ENCODE measurements at places on chromosomes 11 and 22.

DNA sequence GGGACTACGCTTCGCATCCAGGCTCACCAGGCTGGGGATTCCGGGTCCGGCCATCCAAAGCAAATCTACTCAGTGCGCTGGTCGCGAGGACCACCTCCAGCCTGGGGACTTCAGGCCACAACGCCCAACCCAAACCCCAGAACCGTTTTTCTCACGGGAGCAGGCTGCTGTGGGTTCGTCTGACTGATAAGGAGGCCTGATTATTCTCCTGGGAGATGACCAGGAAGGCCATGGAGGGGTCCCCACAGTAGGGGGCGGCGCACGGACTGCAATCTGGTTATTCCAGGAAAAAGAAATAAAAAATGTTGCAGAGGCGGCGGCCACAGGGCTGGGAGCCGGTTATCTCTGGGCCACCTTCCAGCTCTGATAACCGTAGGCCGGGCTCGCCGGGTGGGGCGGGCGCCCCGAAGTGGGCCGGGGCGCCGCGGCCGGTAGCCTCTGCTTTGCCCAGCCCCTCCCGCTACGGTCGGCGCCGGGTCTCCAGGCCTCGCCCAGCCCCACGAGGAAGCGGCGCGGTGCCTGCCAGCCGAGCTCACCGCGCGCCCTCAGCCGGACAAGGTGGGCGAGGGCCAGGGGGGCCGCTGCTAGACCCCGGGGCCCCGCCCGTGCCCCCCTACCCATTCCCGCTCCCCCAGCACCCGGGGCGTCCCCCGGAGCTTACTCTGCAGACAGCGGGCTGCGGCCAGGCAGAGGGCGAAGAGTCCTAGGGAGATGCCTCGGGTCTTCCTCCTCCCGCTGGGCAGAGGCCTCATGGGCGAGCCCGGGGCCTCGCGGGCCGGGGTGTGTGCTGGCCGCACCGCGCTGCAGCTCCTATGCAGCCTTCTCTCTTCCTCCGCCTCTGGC lies 446 bp downstream of the VSTM5 start:
- no peak for DNase-seq

- DNase-seq = no peak
These were observed 126.8 kb upstream of the RAG2 start for GRCh38 chr11:36724742-36725385.

DNA sequence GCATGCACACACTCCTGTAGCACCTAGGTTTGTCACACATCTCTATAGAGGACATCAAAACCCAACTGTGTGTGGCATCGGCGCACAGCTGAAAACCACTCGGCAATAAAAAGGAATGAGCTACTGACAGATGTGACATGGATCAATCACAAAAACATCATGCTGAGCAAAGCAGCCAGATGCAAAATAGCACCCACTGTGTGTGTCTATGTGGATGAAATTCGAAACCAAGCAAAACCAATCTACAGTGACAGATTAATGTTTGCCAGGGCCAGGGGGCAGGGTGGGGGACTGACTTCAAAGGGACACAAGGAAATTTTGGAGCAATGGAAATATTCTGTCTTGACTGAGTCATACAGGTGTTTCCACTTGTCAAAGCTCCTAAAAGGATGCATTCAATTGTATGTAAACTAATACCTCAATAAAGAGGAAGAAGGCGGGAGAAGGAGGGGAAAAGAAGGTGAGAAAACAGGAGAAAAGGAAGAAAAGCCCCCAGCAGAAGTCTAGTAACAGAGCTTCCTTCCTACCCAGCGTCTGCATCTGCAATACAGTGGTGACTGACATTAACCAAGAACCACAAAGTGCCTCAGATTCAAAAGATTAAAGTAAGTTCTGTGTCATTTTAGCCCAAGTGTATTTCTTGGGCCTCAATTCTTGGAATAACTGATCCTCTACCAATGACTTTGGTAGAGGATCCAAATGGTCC lies 49.8 kb downstream of the PACSIN2 start:
- no peak for DNase-seq

DNA sequence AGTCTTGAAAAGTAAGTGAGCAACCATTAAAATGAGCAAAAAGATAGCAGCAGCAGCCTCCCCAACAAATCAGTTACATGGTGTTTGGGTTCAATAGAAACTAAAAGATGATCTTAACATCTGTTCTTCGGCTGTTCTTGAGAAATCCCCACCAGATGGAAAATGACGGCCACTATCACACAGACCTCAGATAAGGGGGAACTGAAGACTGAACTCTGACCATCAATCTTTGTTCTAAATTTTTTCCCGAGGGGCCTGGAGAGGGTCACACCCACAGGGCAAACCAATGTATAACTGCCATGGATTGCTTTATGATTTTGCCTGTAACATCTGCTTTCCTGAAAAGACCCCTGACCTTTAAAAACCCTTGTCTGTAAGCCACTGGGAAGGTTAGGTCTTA lies 624.8 kb upstream of the KIRREL3 start:
- no peak for DNase-seq

- DNase-seq = no peak
These were observed 73.0 kb downstream of the OSBP2 start for GRCh38 chr22:30767661-30768060.

DNA sequence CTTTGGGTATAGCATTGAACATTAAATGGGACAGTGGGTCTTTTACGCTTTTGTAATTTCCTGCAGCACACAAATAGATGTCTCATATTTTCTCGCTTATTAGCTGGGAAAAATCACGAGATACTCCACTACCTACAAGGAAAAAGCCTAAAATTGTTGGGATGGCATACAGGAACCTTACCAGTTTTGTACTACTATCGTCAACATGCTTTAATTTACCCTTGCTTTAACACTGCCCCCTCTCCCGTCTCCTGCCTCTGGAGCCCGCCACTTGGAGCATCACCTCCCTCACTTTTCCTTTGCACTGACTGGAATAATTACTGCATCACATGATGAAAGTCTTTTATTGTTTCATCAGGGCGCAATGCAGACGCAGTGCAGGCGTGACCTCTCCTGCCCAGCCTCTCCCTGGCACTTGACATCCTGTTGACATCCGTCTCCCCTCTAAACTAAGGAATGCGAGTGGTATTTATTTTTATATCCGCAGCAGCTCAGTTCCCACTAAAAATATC lies 1.0 kb upstream of the FNBP4 start:
- DNase-seq = no peak

- no peak for DNase-seq
These were observed 3.3 kb downstream of the TMEM121B start for GRCh38 chr22:17117890-17118289.

- no peak for DNase-seq
These were observed 367.8 kb upstream of the ANO5 start for GRCh38 chr11:21825127-21825526.

- no peak for DNase-seq
These were observed 22.1 kb upstream of the FGF3 start for GRCh38 chr11:69841170-69841858.

DNA sequence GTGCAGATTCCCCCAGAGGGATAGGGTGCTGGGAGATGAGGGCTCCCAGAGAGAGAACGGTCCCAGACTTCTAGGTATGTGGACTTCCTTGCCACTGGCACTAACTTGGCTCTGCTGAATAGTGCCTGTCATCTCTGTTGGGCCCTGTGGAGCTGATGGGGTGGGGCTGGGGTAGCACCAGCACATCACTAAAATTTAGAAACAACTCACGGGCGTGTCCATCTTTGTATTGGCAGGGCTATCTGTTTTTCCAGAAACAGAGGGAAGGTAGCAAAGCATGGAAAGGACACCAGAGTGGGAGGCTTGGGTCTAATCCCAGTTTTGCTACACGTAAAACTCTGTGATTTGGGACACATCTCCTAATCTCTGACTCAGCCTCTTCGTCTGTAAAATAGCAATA lies 25.8 kb downstream of the SWAP70 start:
- no peak for DNase-seq

DNA sequence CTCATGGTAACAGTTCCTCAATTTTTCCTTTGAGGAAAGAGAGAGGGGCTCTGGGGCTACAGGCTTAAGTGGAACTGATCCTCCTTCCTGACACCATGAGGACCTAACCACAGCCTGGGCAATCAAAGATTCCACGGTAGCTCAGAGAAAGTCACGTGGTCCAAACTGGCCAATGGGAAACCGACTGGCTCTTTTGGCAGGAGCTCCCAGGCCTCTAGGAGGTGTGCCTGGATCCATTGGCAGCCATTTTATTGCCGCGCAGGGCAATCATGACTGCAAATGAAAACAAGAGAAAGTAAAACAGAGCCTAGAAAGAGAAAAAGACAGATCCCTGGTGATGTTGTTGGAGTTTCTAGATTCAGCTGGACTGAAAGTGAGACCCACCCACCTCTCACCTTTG lies 27.3 kb upstream of the ASPHD2 start:
- no peak for DNase-seq

GRCh38 chr11:2419638-2420501 lies 19.3 kb downstream of the TSSC4 start:
- no peak for DNase-seq

DNA sequence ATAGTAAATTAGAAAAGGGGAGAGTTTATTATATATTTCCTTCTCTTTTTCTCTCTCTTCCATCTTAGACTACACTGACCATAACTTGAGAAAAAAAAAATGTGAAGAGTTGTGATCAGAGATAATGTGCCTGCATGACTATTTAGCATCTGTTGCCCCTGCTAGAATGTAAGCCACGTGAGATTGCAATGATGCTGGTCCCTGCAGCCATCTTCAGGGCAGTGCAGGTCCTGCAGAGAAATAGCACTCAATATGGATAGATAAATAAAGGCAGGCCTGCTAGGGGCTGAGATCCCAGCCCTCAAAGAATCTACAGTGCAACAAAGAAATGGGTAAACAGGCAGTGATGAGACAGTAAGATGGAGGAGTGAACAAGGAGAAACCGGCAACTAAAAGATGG lies 7.8 kb upstream of the DKK3 start:
- no peak for DNase-seq

DNA sequence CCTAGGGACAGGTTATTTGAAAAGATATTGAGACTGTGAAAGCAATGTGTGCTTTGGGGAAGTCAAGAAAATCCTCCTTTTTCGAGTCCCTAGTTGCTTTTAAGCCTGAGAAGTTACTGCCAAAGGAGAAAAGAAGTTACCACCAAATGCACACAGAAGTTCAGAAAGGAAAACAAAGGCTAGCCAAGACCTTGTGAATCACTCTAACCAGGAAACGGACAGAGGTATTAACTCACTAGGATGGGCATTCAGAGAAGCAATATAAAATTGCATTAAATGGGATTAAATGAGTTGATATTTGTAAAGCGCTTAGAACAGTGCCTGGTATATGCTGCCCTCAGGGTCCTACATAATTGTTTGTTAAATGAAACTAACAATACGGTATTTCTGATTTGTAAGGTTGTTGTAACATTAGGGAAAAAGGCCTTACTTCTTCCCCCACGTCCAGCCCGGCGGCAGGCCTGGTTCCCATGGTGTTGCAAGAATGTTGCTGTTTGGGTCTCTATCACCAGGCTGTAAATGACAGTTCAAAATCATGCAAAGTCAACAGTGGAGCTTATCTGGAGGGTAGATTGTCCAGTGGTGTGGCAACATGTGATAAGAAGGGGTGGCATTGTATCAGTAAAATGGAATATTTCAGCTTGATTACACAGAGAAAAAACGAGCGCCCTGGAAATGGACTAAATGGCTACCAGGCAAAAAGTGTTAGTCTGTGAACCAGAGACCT lies 7.1 kb downstream of the TMA7B start:
- no peak for DNase-seq

DNA sequence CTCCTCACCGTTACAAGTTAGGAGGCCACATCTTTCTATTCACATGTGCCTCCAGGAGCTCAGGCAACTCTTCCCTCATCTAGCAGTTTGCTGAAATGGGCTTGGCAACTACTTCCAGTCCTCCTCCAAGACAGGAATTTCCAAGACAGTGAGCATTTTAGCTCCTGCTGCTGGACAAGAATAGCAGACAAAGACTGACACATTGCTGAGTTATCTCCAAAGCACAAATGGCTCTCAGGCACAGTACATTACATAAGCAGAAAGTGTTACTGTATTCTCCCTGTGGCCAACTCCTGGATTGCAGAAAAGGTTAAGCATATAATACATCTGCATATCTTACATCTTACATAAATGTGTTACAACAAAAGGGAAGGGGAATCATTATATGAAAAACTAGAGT lies 83.2 kb upstream of the POU2AF2 start:
- no peak for DNase-seq

DNA sequence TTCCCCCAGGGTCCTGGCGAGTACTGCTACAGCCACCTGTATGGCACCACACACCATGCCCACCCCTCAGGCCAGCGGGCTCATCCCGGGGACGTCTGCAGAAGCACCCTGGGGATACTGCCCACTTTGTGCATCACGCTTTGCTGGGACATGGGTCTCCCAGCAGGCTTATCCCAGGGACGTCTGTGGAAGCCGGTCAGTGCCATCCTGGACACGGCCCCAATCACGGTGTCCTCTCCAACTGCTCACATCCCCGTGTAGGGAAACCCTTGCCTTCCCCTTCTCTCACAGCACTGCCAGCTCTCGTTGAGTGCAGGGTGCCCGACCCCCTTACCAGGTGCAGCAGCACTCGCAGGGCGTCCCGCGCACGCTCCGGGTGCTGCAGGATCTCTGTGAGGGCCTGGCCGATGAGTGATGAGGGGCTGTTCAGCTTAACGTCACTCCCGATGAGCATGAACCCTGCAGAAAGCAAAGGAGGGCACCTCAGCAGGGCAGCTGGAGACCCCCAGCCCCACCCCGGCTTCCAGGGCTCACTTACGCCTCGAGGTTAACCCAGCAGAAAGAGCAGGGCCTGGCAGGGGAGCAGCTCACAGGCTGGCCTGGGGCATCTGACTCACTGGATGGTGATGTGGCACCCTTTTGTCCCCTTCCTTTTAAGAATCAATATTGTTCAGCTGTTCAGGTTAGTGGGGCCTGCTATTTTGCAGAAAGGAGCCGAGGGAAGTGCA lies 76.9 kb upstream of the PITPNB start:
- no peak for DNase-seq

- peak; percentile 24 for DNase-seq
These were observed 482 bp downstream of the DDX17 start for GRCh38 chr22:38505541-38506117.

GRCh38 chr22:26718488-26718887 lies 61.1 kb downstream of the MIAT start:
- no peak for DNase-seq

- no peak for DNase-seq
These were observed 65.1 kb downstream of the USP35 start for GRCh38 chr11:78253797-78254196.

DNA sequence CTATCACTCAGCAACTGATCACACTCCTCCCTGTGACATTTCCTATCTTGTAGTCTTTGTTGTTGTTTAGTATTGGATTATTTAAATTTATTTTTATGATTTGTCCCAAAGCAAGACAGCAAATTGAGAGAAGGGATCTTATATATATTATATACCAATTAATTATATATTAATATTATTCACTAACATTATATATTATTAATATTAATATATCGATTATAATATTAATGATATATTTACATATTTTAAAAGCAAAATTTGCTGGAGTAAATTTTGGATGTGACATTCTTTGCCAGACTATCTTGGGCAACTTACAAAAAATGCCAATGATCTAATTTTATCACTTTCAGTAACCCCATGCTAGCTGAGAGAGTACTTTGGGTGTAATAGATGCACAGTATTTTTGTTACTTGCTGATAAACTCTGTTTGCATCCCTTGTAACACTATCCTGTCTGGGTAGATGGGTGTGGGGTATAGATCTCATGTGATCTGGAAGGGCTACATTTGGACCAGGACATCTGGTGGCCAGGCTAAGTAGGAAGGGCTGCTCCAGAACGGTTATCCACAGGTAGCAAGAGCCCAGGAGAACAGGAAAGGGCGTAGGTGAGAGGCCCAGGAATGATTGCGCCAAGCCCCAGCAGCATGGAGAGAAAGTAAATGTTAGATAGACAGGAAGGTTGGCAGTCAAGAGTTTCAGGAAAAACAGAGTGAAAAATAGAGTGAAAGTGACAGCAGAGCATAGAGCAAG lies 608.6 kb upstream of the KIRREL3 start:
- DNase-seq = no peak

Data from stimulated activated CD8-positive, alpha-beta memory T cell treated with anti-CD3 and anti-CD28 coated beads, Interleukin-4, amount 100 ng/mL, for 1 hour (primary cell).